ENCODE measurements at places on chromosomes 2 and 18.

DNA sequence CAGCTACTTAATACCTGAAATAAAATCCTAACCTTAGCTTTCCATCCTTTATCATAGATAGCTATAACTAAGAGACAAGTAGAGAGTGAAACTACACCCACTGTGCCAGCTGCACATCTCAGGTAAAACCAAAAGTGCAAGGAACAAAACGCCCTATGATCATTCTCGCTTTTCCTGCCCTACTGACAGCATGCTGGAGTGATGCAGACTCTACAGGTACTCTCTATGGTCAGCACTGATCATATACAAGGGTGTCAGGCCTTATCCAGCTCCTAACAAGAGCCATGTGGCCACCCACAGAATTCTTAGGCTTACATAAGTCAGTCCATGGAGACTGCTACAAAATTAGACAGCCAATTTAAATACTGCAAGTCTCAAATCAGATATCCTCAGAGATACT is 45.6 kb downstream of the REV1 start:
- no peak for DNase-seq

- DNase-seq: no peak
Observed at GRCh38 chr2:11821705-11822104, 75.3 kb downstream of the LPIN1 start.

DNA sequence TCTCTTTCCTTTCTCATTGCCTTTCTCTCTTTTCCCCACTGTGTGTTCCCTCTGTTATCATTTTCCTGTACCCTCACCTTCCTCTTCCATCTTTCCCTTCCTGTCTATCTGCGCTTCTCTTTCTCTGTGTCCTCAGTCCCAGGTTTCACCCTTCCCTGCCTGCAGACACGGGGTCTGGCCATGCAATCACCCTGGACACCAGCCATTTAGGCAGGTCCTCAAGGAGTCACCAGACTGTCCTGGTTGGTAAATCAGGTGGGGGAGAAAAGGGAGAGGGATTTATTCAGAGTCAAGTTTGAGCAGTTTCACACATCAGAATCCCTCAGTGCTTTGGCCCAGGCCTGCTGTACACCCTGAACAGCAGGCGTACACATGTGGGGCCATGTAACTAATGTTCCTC is 169.3 kb downstream of the ANKRD30B start:
- DNase-seq: no peak

DNA sequence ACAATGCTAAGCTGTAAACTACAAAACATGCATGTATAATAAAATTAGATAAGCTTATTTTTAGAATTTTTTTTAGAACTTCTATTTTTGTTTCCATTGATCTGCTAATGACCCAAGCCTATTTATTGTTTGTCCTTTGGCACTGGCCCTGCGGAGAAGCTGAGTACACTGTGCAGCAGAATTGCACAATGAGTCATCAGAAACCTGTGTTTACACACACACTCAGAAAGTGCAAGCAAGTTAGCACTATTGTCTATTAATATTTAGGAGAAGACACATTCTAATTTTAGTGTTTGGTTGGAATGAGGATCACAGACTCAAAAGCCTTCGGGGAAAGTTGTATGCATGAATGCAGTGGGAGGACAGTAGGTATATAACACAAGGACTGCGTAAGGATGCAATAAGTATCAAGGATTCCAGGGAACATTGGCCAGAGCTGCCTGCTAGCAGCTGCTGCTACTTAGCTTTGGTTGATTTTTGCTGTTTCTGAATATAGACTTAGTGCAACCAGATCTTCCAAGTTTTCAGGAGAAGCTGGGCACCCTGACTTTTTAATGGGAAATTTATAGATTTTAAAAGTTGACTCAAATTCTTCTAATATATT is 128.2 kb downstream of the KCNH7 start:
- no peak for DNase-seq

- no peak for DNase-seq
Observed at GRCh38 chr2:187475499-187476248, 27.6 kb upstream of the CALCRL start.

DNA sequence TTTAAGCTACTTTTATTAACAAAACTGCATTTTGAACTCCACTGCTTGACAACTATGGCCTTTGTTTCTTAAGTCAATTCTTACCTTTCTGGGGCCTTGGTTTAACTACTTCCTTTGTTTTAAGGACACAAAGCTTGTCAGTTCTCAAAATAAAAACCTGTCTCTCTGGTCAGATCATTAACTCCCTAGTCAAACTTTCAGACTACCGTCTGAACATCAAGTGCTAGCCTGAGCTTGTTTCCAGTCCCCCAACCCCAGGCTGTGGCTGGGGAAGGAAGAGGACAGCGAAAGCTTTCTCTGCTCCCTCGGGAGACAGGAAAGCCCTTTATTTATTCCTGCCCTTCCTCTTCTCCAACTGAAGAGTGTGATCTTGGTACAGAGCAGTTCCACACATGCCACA is 1.7 kb downstream of the SH3YL1 start:
- DNase-seq: no peak

DNA sequence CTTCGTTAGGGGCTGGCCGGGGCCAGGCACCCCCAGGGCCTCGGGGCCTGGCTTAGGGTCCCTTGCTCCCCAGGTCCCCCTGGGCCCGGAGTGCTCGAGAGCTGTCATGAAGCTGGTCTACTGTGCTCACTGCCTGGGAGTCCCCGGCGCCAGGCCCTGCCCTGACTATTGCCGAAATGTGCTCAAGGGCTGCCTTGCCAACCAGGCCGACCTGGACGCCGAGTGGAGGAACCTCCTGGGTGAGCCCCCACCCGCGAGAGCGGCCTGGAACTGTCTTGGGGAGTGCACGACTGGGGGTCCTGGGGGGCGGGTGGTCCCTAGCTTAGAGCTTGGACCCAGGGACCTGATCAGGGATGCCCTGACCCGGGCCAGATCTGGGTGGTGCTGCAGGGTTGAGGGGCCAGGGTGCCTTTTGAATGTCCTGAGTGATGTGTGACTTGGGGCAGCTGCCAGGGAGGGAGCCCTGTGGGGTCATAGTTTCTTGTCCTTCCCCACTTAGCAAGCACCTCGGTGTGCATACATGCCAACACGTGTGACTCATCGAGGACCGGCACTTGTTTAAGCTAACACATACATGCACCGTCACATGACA is 27.9 kb downstream of the GPC1 start:
- no peak for DNase-seq

DNA sequence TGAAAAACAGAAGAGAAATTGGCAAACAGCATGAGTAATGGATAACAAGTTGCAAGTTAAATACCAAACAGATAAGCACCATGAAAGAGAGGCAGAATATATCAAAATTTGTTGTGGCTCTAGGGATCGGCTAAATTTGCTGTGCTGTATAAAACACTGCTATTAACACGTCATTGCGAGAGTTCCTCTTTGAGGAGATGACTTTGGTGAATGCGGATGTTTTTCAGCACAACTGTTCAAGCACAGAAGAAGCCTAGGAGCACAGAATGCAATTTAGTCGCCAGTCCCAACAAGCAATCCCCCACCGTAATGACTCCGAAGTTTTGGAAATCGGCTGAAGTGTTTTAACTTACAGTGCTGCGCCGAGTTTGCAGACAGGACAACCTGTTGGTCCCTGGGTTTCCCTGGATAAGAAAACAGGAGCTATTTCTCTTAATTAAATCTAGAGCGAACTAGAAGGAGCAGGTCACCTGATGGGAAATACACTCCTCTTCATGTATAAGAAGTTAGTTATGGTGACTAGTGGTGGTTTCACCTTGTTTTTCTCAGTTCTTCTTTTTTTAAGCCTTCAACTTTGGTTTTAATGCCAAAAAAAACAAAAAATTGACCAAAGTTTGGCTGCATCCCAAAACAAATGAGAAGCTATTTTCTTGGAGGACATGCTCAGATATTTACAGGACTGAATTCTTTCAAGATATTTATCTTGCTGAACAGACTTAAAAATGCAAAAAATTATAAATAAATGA is 454.1 kb upstream of the SALL3 start:
- DNase-seq: no peak

GRCh38 chr18:23799540-23799939 is 110.3 kb downstream of the LAMA3 start:
- no peak for DNase-seq

DNA sequence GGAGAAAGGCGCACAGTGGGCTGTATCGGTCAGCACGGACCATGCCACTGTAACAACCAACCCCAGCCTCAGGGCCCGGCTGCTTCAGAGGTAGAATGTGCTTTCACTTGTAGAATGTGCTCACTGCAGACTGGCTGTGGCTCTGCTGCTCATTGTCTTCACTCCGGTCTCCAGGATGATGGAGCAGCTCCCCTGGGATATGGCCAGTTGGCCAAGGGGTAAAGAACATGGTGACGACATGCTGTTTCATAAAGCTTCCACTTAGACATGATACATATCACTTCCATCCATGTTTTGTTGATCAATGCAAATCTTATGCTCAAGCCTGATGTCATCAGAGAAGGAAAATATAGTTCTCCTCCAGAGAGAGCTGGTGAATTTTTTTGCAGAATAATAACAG is 127.7 kb downstream of the SMAD2 start:
- DNase-seq: no peak

GRCh38 chr2:1694371-1695271 is 49.7 kb downstream of the PXDN start:
- no peak for DNase-seq

GRCh38 chr2:215425021-215425782 is 10.7 kb downstream of the FN1 start:
- no peak for DNase-seq

- no peak for DNase-seq
Observed at GRCh38 chr2:233384811-233385488, 30.7 kb downstream of the DGKD start.

DNA sequence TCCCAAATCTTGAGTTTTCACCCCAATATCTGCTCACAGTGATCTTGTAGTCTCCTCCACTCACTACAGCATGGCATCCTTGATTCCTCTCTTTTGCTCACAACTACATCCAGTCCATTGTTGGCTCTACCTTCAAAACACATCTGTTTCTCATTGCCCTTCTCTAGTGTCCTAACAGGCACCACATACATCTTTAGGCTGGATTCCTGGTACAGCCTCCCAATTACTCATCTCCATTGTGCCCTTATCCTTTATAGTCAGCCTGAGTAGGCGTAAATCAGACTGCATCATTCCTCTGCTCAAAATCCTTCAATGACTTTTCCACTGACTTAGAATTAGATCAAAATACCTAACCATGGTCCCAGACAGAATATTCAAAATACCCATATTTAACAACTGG is 10.7 kb upstream of the TAF1B start:
- no peak for DNase-seq

GRCh38 chr2:24511894-24512293 is 20.8 kb downstream of the NCOA1 start:
- DNase-seq: no peak

DNA sequence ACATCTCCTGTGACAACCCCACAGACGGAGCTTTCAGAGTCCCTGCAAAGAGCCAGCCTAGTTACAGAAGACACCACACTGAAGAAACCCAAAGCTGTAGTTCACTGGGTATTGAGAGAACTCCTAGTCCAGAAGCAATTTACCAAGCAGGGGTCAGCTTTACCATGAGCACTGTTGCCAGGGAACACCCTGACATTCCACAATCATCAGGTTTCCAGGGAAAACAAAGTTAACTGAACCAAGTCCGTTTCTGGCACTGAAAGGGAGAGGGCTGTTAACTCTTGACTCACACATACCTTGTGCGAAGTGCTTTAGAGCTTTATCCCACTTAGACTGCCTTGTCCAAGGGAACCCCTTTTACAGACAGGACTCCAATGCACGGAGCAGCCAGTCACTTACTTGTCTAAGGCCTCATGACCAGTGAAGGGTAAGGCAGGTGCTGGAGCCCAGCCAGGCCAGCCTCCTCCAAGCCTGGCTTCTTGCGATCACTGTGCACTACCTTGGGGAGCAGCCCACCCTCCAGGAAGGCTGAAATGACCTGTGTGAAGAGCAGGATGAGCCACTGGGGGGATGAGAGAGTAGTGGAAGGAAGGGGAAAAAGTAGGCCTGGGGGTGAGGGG is 53.9 kb downstream of the REEP1 start:
- peak; percentile 83 for DNase-seq

GRCh38 chr2:223460774-223461211 is 141.4 kb downstream of the SCG2 start:
- no peak for DNase-seq

- DNase-seq: no peak
Observed at GRCh38 chr2:1230155-1230893, 182.9 kb upstream of the TPO start.

- no peak for DNase-seq
Observed at GRCh38 chr2:8146132-8147005, 535.5 kb upstream of the ID2 start.

- no peak for DNase-seq
Observed at GRCh38 chr2:213252206-213252605, 32.1 kb upstream of the SPAG16 start.

- DNase-seq: no peak
Observed at GRCh38 chr2:185757356-185757755, 18.8 kb downstream of the FSIP2 start.

GRCh38 chr2:26330114-26330549 is 15.8 kb upstream of the SELENOI start:
- peak; percentile 82 for DNase-seq

GRCh38 chr2:205405752-205406151 is 276.5 kb upstream of the NRP2 start:
- no peak for DNase-seq

DNA sequence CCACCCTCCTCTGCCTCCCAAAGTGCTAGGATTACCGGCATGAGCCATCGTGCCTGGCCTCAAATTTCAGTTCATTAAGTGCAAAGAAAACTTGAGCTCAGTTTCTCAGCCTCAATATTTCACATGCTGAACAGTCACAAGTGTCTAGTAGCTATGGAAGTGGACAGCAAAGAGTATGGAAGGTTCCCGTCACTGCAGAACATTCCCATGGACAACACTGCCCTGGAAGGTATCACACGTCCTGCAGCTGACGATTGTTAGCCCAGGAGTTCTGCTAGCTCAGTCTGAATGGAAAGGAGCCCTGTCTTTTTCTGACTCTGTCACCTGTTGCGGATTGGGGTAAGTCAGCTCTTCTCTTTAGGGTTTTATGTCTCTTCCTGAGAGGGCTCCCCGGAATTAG is 86.2 kb upstream of the PTPRM start:
- no peak for DNase-seq

DNA sequence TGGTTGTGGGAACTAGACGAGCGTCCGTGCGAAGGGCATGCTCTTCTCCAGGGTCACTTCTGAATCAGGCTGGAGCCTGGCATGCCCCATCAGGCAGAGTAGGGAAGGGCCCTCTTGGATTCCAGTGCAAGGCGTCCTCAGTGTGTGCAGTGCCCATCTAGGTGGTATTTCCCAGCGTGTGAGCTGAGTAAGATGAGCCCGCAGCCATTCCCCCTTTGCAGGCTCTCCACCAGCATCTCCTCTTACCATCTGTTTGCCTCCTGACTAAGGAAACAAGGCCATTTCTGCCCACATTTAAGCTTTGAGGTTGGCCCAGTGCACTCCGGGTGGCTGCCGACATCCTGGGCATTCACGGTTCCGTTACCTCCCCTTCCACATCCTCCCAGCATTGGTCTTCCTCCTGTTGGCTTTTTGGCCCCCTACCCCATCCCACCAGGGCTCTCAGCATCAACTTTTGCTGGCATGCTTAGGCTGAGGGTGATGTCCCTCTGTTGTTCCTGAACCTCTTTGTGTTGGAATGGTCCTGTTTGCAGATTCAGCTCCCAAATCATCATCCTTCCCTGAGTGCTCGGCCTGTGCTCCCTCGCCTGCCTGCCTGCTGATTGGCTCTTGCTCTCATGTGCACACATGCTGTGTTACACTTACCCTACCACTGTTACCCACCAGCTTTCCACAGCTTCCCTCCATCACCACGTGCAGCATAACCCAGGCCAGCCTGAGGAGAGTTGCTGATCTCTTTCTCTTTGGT is 11.8 kb downstream of the CEP68 start:
- DNase-seq: no peak

Measured in ACHN (cell line).